ENCODE measurements at places on chromosomes 5 and 9. TPM values are rescaled to one million over a fixed set of nuclear protein-coding genes. Genes with fewer than 3 reads are reported as not detected.

Gene CCL21
- 152 TPM for polyA plus RNA-seq

Gene TICAM2
- 2.7 TPM for polyA plus RNA-seq

Gene SHISAL2B
- polyA plus RNA-seq, result 0.10 TPM

Gene PCDHB15
- 2.2 TPM for polyA plus RNA-seq

Gene TLN1
- 165 TPM for polyA plus RNA-seq

Gene FLT4
- 26.0 TPM for polyA plus RNA-seq

Gene ECSCR
- 9.8 TPM for polyA plus RNA-seq
